Renal cortex interstitium (tissue), 15 donors: ENCODE measurements at places on chromosomes 11 and 22. TPM values are rescaled to one million over a fixed set of nuclear protein-coding genes. Genes with fewer than 3 reads are reported as not detected.

- DNase-seq, result no peak
Observed at GRCh38 chr11:96264364-96264763, 78.6 kb downstream of the MAML2 start.

DNA sequence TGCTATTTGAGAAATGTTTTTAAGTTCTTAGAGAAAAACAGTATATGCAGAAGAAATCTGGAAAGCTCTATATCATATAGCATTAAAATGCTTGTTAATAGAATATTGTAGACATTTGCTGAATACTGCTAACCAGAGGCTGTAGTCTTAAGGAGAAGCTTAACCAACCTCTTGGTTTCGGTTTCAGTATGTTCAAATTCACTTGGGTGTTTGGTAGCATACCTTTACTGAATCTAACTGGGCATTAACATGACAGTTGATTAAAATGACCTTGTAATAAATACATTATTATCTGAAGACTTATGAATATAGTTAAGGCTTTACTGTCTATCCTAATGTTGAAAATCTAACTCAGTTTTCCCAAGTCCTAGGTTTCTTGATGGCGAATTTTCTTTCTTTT, 5.4 kb downstream of the PCF11 start:
- no peak for DNase-seq

- DNase-seq, result no peak
Observed at GRCh38 chr11:120027546-120028180, 110.2 kb downstream of the TRIM29 start.

GRCh38 chr22:38071421-38072321, 12.3 kb downstream of the SLC16A8 start:
- no peak for DNase-seq

- no peak for DNase-seq
Observed at GRCh38 chr22:27778294-27779090, 23.1 kb downstream of the MN1 start.

- DNase-seq, result no peak
Observed at GRCh38 chr22:20865331-20865730, 6.5 kb downstream of the SNAP29 start.

- no peak for DNase-seq
Observed at GRCh38 chr11:132621976-132622580, 910.2 kb downstream of the OPCML start.

DNA sequence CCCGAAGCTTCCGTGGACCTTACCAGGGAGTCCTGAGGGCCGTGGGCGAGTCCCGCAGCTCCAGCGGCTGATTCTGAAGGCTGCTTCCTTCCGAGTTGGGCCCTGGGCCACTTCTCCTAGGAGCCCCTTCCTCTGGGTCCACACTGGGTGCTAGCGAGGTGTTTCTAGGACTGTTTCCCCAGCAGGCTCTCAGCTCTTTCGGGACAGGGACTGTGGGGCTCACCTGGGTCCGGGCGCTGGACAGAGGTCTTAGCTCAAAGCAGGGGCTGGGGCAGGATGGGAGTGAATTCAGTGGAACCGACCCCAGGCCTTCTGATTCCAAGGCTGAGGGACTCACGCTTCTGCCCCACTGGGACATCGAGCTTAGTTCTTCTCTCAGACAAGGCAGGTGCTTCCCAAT, 29.3 kb upstream of the CSNK1E start:
- no peak for DNase-seq

DNA sequence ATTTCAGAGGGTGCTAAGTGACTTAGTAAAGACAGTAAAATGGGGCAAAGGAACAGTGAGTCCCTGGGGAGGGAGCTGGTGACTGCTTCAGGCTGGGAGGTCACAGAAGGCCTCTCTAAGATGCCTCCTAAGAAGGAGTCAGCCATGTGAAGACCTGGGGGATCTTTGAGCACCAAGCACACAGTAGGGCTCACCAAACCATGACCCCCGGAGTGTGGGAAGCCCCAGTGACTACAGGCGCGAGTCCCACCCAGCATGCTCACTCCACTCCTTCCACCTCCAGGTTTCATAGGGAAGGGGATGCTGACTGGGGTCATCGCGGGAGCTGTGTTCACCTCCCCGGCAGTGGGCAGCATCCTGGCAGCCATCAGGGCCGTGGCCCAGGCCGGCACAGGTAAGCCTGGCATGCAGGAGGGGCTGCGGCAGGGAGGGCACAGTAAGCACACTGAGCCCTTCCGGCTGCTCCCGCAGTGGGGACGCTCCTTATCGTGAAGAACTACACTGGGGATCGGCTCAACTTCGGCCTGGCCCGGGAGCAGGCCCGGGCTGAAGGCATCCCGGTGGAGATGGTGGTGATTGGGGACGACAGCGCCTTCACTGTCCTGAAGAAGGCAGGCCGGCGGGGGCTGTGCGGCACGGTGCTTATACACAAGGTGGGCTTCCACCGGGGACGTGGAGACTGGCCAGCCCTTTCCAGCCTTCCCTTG, 5.9 kb downstream of the TKFC start:
- no peak for DNase-seq

DNA sequence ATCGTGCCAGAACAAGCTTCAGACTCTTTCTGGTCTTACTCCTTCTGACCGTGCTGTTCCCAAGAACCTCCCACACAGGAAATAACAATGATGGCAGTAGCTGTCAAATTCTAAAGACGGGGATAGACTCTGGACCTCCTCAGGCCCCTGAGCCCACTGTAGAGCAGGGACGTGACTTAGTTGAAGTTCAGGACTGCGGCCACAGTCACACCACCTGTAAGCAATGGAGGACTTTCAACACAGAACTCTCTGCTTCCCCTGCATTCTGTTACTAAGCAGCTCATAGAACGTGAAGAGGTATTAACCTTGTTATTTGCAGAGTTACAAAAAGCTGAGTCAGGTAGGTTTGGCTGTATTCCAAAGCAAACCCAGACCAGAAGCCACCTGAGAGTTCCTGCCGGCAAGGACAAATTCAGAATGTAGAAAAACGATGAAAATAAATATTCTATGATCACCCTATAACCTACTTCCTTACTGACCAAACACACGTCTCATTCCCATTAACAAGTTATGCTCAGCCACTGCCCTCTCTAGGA, 12.7 kb downstream of the TMEM45B start:
- DNase-seq, result no peak

DNA sequence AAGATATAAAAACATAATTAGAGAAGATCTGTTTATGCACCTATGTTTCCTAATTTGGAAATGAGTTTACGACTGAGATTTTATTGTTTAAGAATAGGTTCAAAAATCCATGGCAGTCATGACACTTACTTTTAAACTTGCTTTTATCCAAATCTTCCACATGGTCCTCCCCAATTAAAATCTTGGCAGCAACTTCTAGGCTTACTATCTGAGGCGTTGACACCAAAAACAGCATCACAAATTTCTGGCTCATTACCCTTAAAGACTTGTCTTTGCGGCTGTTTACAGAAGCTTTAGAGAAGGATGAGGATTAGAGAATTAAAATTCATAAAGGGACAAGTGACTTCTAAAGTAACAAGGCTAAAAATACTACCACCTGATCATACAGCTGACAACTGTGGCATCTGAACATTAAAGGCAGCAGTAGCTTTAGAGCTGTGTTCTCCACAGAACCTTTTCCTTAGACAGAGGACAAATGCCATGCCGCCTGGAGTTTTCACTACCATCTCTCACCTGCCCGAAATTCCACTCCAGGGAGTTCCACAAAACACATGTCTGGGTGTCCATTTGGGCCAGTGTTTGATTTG, 6.4 kb downstream of the E2F8 start:
- DNase-seq, result no peak

GRCh38 chr11:35063488-35063931, 75.5 kb upstream of the CD44 start:
- DNase-seq, result no peak

- DNase-seq, result no peak
Observed at GRCh38 chr22:26492220-26492619, 8.5 kb downstream of the SRRD start.

- no peak for DNase-seq
Observed at GRCh38 chr22:29713156-29713727, 6.6 kb upstream of the CABP7 start.

DNA sequence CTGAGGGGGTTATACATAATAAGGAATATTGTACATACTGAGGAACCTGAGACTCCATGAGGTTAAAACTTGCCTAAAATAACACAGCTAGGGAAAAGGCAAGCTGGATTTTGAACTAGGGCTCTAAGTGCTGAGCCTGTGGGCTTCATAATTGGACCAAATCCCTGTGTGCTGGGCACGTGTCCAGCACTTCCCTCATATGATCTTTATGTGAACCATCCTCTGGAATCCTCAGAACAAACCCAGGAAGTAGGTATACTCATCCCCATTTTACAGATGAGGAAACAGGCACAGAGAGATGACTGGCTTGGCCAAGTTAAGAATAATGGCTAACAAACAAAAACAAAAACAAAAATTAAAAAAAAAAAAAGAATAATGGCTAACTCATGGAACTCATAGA, 14.9 kb downstream of the RTN4RL2 start:
- DNase-seq, result no peak

GRCh38 chr11:75597636-75598035, 35.6 kb downstream of the SERPINH1 start:
- no peak for DNase-seq

DNA sequence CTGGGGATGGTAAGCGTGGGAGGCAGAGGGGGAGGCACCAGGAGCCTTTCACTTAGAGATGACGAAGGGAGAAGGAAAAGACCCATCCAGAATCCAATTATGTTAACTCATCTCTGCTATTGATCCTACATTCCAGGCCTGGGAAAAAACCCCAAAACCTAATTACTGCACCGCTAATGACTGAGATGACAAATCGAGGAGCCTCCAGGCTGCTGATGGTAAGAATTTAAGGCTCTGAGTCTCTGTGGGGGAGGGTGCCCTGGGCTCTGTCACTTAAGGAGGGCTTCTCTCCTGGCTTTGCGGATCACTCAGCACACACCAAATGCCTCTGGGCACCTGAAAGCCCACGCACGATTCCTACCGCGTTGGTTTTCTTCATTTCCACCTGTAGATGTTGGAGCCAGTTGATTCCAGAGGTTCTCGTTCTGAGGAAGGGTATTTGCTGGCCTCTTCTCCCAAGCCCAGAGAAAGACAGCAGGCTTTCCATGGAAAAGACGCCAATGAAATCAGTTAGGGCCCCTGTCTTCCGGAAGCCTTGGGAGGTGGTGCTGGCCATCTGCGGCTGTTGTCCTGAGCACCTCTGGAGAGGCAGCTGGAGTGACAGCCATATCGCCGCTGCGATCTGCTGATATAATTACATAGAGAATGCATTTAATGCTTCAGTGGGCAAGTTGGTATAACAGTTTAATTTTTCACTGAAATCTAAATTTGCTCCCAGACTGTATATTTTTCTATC, 751.2 kb downstream of the BRD1 start:
- no peak for DNase-seq

DNA sequence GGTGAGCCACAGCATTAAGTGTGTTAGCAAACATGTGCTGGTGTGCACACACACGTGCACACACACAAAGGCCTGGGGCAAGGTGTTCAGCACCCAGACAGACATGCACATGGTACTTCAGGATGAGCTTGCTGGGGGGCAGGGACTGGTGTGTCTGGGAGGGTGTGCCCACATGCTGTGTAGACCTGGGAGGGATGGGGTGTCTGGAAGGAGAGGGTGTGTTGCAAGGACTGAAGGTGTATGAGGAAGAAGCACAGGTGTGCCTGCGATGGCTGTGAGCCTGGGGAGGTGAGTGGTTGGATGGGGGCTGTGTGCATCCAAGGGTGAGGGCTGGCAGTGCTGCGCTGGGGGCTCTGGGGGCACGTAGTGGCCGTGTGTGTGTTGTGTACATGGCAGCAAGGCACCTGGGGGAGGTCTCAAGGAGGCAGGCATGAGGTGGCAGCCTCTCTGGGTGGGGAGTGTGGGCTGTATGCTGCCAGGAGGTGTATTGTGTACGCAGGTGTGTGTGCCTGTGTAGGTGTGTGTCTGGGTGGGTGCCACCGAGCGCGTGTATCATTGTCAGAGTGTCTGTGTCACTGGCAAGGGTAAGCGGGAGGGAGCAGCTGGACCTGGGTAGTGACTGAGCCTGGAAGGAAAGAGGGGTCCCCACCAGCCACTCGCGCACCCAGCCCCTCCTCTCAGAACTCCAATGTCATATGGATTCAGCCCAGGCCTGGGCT, 2.2 kb downstream of the NRXN2 start:
- DNase-seq, result no peak

- no peak for DNase-seq
Observed at GRCh38 chr11:44138980-44139379, 43.5 kb downstream of the EXT2 start.

DNA sequence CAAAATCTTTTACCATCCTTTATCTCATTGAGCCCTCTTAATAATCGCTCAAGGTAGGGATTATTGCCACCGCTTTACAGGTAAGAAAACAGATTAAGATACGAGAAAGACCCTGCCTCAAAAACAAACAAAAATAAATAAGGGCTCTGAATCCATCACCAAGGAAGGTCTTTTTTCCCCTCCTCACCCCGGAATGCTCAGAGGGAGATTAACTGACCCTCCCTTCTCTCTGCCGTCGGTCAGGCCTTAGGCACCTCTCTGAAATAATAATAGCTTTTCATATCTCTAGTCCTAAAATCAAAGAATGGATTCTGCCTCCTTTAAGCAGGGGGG, 620 bp upstream of the ATG2A start:
- DNase-seq, result no peak

DNA sequence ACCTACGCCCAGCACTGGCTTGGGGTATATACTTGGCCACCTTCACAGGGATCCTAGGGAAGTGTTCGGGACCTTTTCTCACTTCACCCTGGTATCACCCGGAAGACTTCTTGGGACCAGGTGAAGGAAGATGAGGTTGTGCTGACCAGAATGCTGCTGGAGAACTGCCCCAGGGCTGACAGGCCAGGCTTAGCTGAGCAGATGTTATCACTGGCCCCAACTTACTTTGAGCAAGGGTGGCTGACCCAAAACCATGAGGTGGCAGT, 4.5 kb downstream of the FTH1 start:
- no peak for DNase-seq

GRCh38 chr11:113147249-113147648, 167.1 kb upstream of the TTC12 start:
- no peak for DNase-seq

DNA sequence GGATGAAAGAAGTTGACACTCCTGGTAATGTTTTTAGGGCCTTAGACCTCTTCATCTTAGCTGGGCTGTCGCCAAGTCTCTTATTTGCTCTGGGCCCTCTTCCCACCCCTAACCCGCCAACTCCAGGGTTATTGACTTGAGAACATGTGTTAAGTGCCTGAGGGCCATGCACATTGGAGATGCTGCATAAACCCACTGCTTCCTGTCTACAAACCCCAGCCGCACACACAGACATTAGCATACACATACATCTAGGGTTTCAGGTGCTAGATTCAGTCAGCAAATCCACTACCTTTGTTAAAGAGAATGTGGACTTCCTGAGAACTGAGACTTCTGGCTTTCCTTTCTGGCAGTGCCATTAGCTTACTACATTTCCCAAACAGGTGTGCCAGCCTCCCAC, 817 bp downstream of the PANX3 start:
- no peak for DNase-seq

GRCh38 chr11:77993902-77994301, 566 bp downstream of the INTS4 start:
- DNase-seq, result no peak

Gene CCDC73
- 0.36 TPM for polyA plus RNA-seq

Gene UBASH3B
- polyA plus RNA-seq, result 8.2 TPM

Gene LIPT2
- 7.1 TPM for polyA plus RNA-seq

Gene PTPRCAP
- 1.3 TPM for polyA plus RNA-seq

Gene TEAD1
- 92.8 TPM for polyA plus RNA-seq

Gene TREH
- polyA plus RNA-seq, result 2.9 TPM

Gene SMC1B
- polyA plus RNA-seq, result 0.32 TPM

Gene PKP3
- polyA plus RNA-seq, result 3.4 TPM

Gene OSBP2
- 7.4 TPM for polyA plus RNA-seq
